Glomerular endothelial cell (primary cell): ENCODE measurements at places on chromosomes 1 and 21. TPM values are rescaled to one million over a fixed set of nuclear protein-coding genes. Genes with fewer than 3 reads are reported as not detected.

NT5C1A gene
- not detected in 2 replicates for total RNA-seq

KRTAP20-2 gene
- total RNA-seq: not detected in 2 replicates

C1orf105 gene
- total RNA-seq: not detected in 2 replicates

KCNE2 gene
- not detected in 2 replicates for total RNA-seq

TTC34 gene
- 0.10 and 0.18 TPM in 2 replicates for total RNA-seq

HAPLN2 gene
- not detected in 2 replicates for total RNA-seq

ZNF593OS gene
- not detected in 2 replicates for total RNA-seq

PTTG1IP gene
- total RNA-seq: 464 and 500 TPM in 2 replicates

NTNG1 gene
- 25.8 and 42.3 TPM in 2 replicates for total RNA-seq

DNA sequence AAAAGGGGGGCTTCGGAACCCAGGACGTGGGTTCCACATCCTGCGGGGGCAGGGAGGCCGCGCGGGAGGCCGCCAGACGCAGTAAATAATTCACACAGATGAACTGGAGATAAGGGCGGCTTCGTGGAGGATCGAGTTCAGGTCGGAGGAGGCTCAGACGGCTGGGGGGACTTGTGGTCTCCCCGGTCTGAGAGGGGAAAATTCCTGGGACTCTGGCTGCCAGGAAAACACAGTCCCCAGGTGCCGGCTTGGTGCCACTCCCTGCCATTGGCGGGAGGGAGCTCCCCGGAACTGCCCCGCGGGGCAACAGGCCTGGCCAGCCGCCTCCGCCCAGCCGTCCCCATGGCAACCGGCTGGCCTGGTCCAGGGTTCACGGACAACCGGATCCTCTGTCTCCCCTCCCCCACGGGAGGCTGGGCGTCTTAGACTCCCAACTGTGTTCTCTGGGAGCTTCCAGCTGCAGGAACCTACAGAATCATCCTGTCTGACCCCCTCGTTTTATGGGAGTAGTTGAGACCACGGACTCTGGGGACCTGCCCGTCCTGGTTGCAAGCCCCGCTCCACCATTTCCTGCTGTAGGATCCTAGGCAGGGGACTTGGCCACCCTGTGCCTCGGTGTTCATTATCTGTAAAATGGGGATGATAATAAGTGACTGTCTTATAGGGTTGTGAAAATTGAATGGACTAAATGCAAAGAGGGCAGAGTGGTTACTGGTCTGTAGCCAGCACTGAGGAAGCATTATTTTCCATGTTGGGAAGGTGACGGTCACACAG is 9.6 kb downstream of the CAMK2N1 start:
- DNase-seq: no peak

DNA sequence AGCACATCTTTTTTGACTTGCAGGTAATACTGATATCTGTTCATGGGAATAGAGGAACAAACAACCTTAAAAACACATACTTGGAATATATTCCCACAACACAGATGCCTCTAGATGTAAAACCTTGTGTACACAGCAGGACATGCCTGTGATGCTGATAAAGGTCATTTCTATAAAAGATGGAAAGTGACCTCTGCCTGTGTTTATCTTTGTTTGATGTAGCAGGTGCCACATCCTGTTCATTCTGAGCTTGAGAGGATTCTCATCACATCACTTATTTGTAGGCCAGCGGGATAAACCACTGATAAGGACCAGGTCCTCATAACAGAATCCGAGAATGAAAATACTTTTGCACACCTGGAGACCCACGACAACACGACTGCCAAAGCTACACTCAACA is 133.7 kb downstream of the SMYD2 start:
- no peak for DNase-seq

DNA sequence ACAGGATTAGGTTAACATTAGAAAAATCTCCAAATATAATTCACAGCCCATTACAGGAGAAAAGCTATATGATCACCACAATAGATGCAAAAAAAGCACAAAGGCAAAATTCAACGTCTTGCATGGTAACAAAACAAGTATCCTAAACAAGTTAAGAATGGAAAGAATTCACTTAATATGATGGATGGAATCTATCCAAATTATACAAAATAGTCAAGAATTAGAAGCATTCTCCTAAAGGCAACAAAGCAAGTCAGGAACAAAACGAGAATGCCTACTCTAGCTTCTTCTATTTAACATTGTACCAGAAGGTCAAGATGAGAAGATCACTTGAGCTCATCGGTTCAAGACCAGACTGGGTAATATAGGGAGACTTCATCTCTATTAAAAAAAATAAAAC is 442.8 kb downstream of the SETD4 start:
- no peak for DNase-seq

DNA sequence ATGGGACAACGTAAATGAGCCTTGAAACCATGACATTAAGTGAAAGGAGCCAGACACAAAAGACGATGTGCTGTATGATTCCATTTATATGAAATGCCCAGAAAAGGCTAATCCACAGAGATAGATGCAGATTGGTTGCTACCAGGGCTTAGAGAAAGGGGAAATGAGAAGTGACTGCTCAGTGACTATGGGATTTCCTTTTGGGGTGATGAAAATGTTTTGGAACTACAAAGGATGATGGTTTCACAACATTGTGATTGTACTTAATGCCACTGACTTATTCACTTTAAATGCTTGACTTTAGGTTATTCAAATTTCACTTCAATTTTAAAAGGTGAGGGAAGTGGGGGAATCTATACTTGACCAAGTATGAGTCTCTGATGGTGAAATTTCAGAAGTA is 414.3 kb downstream of the SETD4 start:
- DNase-seq: no peak

- DNase-seq: no peak
Measured at GRCh38 chr1:206025283-206025820, 1.7 kb upstream of the CTSE start.
